Stomach (tissue), 19 donors: ENCODE measurements at places on chromosomes 2 and 18. TPM values are rescaled to one million over a fixed set of nuclear protein-coding genes. Genes with fewer than 3 reads are reported as not detected.

GRCh38 chr2:205366336-205367060, 315.8 kb upstream of the NRP2 start:
- H3K27ac ChIP-seq = no peak overlapping the region
- DNase-seq = no peak
- H3K4me3 ChIP-seq = no peak overlapping the region
- no peaks in the 10 kb centered on the region for H3K4me1 ChIP-seq
- no peaks in the 10 kb centered on the region for H3K27me3 ChIP-seq
- no peaks in the 10 kb centered on the region for H3K36me3 ChIP-seq

- no peak for DNase-seq
- H3K4me3 ChIP-seq = peak overlapping the region; percentile 80
- peaks cover 18% of the 10 kb centered on the region for H3K36me3 ChIP-seq
- peaks cover 38% of the 10 kb centered on the region for H3K4me1 ChIP-seq
Measured at GRCh38 chr2:112056626-112056987, 1.5 kb downstream of the TMEM87B start.

The UGT1A10 gene
- 0.45 TPM for total RNA-seq

DNA sequence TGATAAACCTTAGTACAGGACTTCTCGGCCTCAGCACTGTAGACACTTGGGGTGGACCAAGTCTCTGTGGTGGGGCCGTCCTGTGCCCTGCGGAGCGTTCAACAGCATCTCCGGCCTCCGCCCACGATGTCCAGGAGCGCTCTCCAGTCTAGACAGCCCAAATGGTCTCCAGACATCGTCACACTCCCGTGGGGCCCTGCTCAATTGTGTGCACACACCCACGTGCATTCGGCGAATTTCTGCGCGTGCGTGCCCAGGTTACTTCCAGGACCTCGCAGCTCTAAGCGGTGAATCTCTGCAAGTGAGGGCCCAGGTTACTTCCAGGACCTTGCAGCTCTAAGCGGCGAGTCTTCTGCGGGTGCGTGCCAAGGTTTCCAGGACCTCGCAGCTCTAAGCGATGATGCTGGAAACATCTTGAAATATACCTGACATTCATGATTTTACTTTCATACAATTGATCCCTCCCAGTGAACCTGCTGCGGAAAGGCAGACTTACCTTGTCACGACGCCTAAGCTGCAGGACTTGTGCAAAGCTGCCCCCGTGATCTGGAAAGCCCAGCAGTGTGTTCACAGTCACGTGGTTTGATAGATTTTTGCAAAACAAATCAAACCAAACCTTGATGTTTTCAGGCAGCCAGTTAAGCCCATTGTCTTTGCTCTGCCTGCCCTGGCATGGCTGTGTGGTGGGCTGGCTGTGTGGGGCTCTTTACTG, 16.1 kb upstream of the OTOS start:
- no peak overlapping the region for H3K4me3 ChIP-seq
- no peaks in the 10 kb centered on the region for H3K4me1 ChIP-seq
- DNase-seq = no peak

DNA sequence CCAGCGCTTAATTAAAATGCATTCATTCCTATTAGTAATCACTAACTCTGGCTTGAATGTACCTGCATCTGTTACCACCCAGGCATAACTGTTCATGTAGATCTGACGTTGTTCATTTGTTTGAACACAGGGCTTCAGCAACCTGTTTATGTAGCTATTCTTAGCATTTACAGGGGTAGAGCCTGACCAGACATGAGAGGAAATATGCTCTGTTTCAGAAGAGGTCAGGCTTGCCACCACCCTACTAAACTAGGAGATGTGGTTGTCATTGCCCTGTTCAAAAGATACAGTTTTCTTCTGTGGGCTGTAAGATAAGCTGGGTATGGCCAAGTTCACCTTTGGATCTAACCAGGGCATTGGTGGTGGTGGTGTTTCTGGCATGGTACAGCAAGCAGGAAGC, 8.8 kb downstream of the MGAT5 start:
- H3K4me3 ChIP-seq = no peak overlapping the region
- DNase-seq = no peak
- H3K27ac ChIP-seq = no peak overlapping the region
- H3K27me3 ChIP-seq = no peaks in the 10 kb centered on the region
- no peaks in the 10 kb centered on the region for H3K36me3 ChIP-seq
- H3K4me1 ChIP-seq = peaks cover 44% of the 10 kb centered on the region

GRCh38 chr2:226970362-226970761, 134.5 kb downstream of the RHBDD1 start:
- DNase-seq = no peak
- no peaks in the 10 kb centered on the region for H3K4me1 ChIP-seq
- H3K4me3 ChIP-seq = no peak overlapping the region
- H3K27ac ChIP-seq = no peak overlapping the region

- no peaks in the 10 kb centered on the region for H3K4me1 ChIP-seq
- no peaks in the 10 kb centered on the region for H3K36me3 ChIP-seq
- no peak for DNase-seq
- no peak overlapping the region for H3K27ac ChIP-seq
- H3K4me3 ChIP-seq = no peak overlapping the region
Measured at GRCh38 chr2:68050353-68050752, 12.5 kb downstream of the C1D start.

The GREB1L gene
- 7.5 TPM for total RNA-seq
